Osteocyte (in vitro differentiated cells): ENCODE measurements at places on chromosomes 1 and 21. TPM values are rescaled to one million over a fixed set of nuclear protein-coding genes. Genes with fewer than 3 reads are reported as not detected.

DNA sequence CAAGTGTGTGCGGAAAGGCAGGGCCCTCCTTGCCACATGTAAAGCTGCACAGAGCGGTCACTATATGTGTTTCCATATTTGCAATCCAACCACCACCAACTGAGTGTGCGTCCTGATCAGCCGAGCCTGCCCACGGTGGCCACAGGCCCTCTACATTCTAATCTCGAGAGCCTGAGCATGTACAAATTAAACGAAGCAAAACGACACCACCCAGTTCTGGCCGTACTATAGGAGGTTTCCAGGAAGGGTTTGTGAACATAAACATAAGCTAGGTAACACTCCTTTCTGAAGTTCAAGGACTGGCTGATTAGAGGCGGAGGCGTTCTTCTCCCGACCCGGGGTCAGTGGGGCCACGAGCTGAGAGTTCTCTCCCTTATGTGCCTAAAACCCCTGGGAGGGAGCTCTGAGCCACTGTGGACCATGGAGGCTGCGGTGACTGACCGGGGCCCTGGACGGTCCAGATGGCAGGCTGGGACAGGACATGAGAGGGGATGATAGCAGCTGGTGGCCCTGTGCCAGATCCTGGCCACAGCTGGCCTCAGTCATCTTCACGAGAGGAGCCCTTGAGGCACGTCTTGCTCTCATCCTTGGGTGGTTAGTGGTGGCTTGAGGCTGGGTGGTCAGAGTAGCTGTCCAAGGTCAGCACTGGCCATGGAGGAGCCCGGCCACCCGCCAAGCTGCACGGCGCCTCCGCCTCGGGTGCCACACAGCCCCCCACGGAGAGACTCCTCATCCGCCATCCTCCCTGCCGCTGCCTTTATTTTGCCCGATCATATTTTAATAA lies 39.1 kb upstream of the TRAPPC10 start:
- DNase-seq, result no peak

The LRRC39 gene
- total RNA-seq, result 0.60 and 0.73 TPM in 2 replicates

The KCNH1 gene
- total RNA-seq, result 7.3 and 9.4 TPM in 2 replicates

GRCh38 chr1:207911856-207912760 lies 1.2 kb upstream of the CD34 start:
- DNase-seq, result no peak

The COL9A2 gene
- 2.1 and 2.7 TPM in 2 replicates for total RNA-seq

The LAMC2 gene
- total RNA-seq, result 3.5 and 3.6 TPM in 2 replicates

The KRTAP21-1 gene
- not detected in 2 replicates for total RNA-seq

GRCh38 chr1:219806642-219807041 lies 121.7 kb downstream of the SLC30A10 start:
- DNase-seq, result no peak

GRCh38 chr1:24353292-24353891 lies 34.2 kb downstream of the GRHL3 start:
- no peak for DNase-seq

The FAM110D gene
- not detected in 2 replicates for total RNA-seq

GRCh38 chr1:192811594-192812239 lies 2.9 kb downstream of the RGS2 start:
- DNase-seq, result no peak

DNA sequence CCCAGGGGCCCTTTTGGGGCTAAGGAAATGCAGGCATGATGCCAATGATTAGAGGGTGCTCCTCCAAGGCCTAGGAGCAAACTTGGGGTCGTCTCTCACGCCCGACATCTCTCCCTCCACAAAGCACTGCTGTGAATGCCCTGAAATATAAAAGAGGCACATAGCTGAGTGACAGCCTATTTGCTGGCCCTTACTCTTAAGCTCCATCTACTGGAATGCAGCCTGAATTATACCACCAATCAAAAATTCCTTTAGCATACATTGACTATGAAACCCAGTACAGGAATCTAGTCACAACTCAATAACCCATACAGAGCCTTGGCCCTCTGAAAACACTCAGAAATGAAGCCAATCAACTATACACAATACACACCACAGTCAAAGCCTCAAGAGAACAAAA lies 105.5 kb downstream of the LRIG2 start:
- no peak for DNase-seq

DNA sequence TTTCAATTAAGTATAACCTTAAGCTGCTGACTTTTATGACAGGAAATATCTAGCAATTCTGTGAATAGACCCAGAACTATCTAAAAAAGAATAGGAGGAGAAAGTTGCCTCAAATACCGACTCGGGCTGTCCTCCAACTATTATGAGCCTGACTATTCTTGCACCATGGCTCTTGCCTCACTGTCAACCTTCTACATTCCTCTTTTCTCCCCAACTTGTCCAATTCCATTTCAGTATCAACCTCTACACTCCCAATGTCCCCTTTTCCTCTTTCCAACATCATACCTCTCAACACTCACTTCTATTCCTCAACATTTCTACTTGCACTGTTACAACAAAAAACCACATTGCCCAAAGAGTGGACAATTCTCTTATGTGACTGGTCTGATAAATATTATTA lies 2.3 kb downstream of the ZZZ3 start:
- no peak for DNase-seq

The TDRD5 gene
- not detected in 2 replicates for total RNA-seq

- DNase-seq, result no peak
Observed at GRCh38 chr1:228691926-228692325, 43.4 kb upstream of the RHOU start.

DNA sequence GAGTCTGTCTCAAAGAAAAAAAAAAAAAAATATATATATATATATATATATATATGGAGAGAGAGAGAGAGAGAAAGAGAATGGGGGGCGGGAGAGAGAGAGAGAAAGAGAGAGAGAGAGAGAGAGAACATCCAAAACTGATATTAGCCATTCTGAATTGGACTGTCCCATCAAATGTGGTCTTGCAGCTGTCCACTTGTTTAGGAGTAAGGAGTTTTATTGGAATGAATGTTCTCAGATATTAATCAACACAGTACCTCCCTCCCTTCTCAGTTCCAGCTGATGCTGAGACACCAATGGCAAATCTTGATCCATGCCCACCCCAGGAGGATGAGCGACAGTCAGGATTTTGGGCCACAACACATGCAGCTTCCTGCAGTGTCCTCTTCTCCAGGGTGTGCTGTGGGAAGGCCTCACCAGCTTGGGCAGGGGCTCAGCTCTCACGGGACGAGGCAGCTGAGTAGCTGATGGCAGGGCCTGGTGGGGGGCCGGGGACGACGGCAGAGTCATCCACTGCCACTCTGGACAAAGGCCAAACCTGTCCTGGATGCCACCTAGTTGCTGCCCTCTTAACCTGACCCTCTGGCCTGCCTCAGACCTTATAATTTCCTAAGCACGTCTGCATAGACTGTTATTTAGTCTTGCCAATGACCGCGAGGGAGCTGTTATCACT lies 9.3 kb upstream of the CLDN14 start:
- no peak for DNase-seq

DNA sequence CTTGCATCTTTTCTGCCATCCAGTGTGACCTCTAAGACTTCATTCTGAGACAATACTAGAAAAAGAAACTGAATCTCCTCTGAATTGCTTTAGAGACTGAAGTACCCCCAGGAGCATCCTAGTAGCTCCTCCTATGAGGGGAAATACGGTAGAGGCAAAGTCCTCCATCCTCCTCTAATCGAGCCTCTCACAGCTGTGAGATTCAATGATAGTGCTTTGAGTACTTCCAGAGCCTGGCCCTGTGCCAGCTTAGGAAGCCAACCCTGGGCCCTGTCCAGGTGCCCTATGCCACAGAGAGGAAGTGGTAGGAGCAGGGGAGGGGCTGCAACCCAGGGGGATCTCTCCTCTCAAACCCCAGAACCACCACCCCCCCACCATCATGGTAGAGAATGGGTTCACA lies 10.7 kb downstream of the RORC start:
- DNase-seq, result no peak

DNA sequence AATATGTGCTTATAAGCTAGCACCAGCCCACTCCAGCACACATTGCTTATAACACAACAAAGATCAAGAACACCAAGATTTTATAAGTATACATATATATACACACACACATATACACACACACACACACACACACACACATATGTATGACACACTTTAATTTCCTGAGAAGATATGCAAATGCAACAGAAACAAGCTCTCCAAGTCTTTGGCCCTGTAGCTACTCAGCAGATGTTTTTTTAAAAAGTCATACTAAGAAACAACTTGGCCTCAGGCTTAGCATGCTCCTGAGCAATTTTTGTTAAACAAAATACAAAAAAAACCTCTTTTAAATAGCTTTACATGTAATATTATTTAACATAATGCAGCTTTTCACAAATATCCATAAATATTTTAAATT lies 11.1 kb downstream of the TNFSF18 start:
- DNase-seq, result no peak

- DNase-seq, result no peak
Observed at GRCh38 chr1:50978144-50978851, 8.3 kb downstream of the CDKN2C start.

DNA sequence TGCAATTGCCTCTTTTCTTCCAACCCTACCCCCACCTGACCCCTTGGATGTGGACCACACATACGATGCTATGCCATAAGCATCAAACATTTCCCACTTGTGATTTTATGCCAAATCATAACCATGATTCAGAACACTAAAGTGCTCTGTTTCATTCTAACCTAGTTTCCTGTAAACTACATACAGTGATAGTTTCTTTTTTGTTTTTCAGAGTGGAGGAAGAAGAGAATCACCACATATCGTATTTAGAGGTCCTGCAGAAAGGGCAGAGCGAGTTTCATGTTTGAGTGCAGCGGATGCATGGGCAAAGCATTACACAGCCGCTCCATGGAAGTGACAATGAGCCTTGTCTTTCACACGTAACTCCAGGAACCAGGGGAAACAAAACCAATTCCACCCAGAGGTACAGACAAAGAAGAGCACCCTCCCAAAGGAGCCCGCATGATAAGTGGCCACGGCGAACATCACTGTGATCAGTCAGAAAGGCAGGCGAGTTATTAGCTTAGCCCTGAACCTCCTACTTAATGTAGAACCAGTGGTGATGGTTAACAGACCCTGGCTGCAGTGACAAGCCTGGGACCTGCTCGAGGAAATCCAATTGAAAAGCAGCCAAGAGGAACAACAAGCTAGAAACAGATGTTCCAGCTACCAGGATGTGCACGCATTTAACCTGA lies 64.0 kb upstream of the ZNF281 start:
- DNase-seq, result no peak

The C1orf226 gene
- total RNA-seq, result 2.7 and 3.2 TPM in 2 replicates

The PTPRF gene
- total RNA-seq, result 37.3 and 45.1 TPM in 2 replicates

- DNase-seq, result no peak
Observed at GRCh38 chr1:54800041-54800898, 853 bp downstream of the TTC22 start.

DNA sequence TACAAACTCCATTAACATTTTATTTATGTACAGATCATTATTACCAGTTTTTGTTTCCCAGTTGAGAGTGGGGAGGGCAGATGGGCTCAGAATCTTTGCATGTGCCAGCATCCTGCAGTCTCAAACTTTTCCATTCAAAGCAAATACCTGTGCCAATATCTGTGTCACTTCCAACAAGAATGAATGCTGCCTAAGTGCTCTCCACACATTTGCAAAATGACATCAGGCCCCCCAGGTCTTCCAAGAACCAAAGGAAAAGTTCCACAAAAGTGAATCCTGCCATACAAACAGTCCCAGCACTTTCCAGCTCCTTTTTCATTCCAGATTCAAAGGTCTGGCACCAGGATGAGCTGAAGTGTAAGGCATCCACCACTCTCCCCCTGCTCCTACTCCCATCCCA lies 1.7 kb upstream of the TIE1 start:
- DNase-seq, result no peak

- no peak for DNase-seq
Observed at GRCh38 chr1:235009561-235010306, 118.9 kb downstream of the TOMM20 start.

The TMPRSS15 gene
- 0.71 and 1.3 TPM in 2 replicates for total RNA-seq

DNA sequence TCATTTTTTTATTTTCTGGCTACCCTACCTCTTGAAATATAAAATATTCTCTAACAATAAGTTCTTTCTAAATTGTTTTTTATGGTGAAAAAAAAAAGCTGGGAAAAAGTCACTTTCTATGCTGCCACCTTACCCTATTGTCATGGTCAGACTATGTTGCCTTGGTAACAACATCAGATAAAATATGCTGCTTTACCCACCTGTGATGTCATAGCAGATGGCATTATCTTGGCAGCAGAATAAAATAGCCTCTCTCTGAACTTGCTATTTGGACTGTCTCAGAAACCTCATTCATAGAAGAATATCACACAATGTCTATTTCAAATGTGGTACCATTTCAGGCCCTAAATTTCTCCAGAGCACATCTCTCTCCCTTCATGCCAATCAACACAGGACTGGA lies 69.6 kb upstream of the SGIP1 start:
- DNase-seq, result no peak

DNA sequence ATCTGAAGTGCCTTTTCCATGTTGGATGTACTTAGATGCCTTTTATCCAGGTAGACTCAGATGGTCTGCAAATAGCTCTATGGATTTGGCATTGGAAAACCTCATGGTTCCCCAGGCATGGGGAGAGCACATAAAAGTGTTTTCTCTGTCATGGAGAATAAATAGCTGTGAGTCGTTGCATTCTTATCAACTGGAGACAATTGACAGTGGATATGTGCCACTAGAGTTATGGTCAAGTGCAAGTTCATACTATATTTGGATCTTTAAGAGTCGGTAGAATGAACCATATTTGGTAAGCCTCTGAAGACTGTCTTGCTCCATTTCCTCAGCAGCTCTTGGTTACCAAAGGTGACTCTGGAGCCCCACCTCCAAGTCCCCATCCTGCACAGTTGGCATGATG lies 83.7 kb downstream of the ROR1 start:
- DNase-seq, result no peak

- no peak for DNase-seq
Observed at GRCh38 chr1:67724928-67725560, 40.0 kb downstream of the GADD45A start.

The RGS16 gene
- total RNA-seq, result 0.48 and 1.1 TPM in 2 replicates

The DYNLT5 gene
- 0.18 and 0.35 TPM in 2 replicates for total RNA-seq

GRCh38 chr1:211632808-211633523 lies 42.5 kb downstream of the NEK2 start:
- no peak for DNase-seq

The SETSIP gene
- not detected in 2 replicates for total RNA-seq

GRCh38 chr1:230144758-230145504 lies 77.9 kb downstream of the GALNT2 start:
- DNase-seq, result no peak
